ENCODE measurements at places on chromosomes 1 and 21.

- DNase-seq: no peak
Measured at GRCh38 chr1:43934101-43934985, 742 bp downstream of the ARTN start.

DNA sequence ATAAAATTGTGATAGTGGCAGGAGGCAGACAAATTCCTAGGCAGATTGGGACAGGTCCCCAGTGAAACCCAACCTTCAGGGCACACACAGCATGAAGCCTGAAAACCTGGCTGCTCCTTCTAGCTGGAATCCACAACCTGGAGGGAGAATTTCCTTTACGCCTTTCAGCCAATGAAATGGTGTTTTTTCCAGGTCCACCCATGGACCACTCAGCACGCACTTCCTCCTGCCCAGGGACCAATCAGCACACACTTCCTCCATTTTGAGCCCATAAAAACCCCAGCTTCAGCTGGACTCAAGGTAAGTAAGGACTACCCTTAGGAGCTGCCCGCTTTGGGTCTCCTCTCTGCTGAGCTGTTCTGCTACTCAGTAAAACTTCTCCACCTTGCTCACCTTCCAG, 120.1 kb downstream of the AKT3 start:
- DNase-seq: no peak

- no peak for DNase-seq
Measured at GRCh38 chr1:232982238-232982944, 32.0 kb downstream of the NTPCR start.

DNA sequence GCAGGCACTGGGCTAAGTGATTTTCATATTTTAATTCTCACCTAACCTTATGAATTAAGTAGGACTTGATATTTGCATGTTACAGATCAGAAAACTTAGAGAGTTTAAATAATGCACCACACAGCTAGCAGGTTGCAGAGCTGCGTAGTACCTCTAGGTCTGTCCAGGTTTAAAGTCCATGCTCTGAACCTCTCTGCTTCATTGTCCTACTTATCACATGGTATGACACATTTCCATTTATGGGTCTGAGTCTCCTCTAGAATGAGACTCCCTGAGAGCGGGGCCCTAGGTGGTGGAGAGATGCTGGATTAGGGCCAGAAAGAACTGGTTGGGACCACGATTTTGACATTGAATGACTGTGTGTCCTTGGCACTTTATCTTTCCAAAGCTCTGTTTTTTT, 102.5 kb upstream of the USP24 start:
- DNase-seq: no peak

DNA sequence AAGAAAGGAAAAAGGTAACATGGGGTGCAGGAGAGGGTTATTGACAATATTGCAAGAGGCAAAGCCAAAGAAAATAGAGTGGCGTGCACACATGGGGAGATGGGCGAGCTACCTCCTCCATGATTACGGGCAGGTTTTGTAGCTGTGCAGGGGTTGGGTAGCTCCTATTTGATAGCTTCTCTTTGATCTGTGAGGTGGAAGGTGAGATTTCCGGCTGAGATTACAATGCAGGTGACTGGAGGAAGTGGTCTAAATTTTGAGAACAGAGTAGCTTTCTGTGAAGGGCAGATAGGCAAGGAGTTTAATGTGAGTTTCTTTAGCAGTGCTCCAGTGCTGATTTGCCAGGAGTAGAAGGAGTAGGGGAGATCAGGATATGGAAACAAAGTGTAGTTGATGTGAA, 263.4 kb downstream of the PLA2G4A start:
- DNase-seq: no peak

Data from HS-5 (cell line).